ENCODE measurements at places on chromosomes 4 and X. TPM values are rescaled to one million over a fixed set of nuclear protein-coding genes. Genes with fewer than 3 reads are reported as not detected.

The DMRTC1 gene
- not detected for polyA plus RNA-seq

The CHRDL1 gene
- 12.9 TPM for polyA plus RNA-seq

The TCEANC gene
- polyA plus RNA-seq: 6.9 TPM

The YIPF7 gene
- 0.48 TPM for polyA plus RNA-seq

The LRCH2 gene
- 15.3 TPM for polyA plus RNA-seq

The GPR143 gene
- 15.9 TPM for polyA plus RNA-seq

The MAGEA2 gene
- polyA plus RNA-seq: not detected

The FAAH2 gene
- 15.2 TPM for polyA plus RNA-seq

The HTR2C gene
- polyA plus RNA-seq: 2.1 TPM

The VCX3A gene
- polyA plus RNA-seq: not detected

The MAGEA9B gene
- not detected for polyA plus RNA-seq

The DUSP9 gene
- 33.8 TPM for polyA plus RNA-seq

The TEX13C gene
- polyA plus RNA-seq: not detected

The TLR7 gene
- polyA plus RNA-seq: 0.58 TPM

The TMEM35A gene
- 7.9 TPM for polyA plus RNA-seq

The WNK3 gene
- polyA plus RNA-seq: 6.9 TPM

The EVC2 gene
- polyA plus RNA-seq: 8.4 TPM

The CFAP47 gene
- polyA plus RNA-seq: 0.91 TPM

The NPNT gene
- 199 TPM for polyA plus RNA-seq

The PAGE2 gene
- polyA plus RNA-seq: not detected
